ENCODE measurements at places on chromosomes 2 and 18.
A peak's percentile ranks its signal among the peaks of the same experiment; 100 is the strongest.

- DNase-seq: no peak
Measured at GRCh38 chr2:289362-290089, 1.6 kb upstream of the ALKAL2 start.

DNA sequence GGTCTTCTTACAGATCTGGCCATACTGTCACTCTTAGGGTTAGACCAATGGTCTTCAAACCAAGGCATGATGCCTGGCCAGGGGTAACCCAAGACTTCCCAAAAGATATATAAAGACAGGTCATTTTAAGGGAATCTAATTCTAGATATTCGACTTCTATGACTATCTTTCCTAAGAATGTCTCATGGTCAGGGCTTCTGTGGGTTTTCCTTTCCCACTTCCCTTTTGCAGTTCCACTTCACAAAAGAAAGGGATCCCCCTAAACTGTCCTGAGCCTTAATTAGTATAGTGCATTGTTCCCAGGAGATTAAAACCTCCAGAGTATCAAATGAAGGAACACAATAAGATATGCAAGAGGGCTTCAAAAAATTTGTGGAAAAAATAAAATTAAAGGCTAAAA is 223.6 kb upstream of the SIX2 start:
- no peak for DNase-seq

- DNase-seq: no peak
Measured at GRCh38 chr2:147826278-147827087, 18.3 kb upstream of the ACVR2A start.

DNA sequence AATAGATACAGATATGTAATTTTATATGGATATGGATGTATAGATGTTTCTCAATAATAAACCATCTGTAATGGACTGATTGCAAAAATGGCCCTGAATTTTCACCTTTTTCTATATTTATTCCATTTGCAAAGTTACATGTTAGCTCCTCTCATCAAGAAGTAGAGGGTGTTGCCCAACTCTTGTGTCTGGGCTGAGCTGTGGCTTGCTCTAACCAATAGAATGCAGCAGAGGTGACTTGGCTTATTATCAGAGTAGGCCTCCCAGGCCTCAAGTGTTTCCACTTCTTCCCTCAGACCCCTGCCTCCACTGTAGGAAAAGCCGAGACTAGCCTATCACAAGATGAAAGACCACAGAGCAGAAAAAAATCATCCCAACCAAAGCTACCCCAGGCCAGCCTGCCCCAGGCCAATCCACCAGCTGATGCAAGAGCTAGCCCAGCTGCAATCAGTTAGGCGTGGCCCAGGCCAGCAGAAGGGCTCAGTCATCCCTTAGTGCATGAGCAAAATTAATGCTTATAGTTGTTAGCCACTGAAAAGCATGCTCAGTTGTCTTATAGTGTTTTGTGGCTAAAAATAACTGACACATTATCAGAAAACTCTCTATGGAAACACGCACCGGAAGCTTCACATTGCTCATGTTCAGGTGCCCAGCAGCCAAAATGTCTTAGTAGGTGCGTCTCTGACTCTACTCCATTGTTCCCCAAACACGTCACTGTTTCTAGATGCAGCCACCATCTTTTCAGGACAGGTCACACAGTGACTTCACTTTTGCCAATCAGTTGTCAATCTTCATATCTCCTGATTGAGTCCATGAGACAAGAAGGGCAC is 464.0 kb downstream of the FBXO15 start:
- no peak for DNase-seq

GRCh38 chr2:74511104-74511989 is 2.9 kb upstream of the TLX2 start:
- no peak for DNase-seq

- DNase-seq: no peak
Measured at GRCh38 chr2:160838691-160839090, 321.5 kb upstream of the TANK start.

DNA sequence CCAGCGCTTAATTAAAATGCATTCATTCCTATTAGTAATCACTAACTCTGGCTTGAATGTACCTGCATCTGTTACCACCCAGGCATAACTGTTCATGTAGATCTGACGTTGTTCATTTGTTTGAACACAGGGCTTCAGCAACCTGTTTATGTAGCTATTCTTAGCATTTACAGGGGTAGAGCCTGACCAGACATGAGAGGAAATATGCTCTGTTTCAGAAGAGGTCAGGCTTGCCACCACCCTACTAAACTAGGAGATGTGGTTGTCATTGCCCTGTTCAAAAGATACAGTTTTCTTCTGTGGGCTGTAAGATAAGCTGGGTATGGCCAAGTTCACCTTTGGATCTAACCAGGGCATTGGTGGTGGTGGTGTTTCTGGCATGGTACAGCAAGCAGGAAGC is 8.8 kb downstream of the MGAT5 start:
- no peak for DNase-seq

DNA sequence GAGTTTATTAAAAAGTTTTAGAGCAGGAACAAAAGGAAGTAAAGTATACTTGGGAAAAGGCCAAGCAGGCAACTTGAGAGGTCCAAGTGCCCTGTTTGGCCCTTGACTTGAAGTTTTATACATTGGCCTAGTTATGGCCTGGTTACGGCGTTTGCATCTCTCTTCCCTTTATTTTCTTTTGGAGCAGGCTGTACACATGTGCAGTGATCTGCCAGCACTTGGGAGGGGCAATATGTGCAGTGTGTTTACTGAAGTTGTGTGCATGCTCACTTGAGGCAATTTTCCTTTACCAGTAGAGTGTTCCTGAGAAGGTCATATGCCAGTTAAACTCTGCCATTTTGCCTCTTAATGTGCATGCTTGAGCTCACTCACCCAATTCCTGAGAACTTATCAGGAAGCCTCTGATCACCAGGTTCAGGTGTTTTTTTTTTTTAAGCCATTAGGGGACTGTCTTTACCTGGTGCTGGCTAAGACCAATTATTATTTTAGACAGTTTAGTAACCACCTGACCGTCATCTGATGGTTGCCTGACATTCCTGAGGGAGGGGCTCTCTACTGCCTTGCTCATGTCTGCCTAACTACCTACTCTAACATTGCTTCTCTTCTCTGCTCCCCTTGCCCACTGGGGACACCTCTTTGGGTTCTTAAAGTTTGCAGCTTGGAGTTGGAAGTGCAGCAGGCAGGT is 48.0 kb downstream of the SCN2A start:
- DNase-seq: no peak

DNA sequence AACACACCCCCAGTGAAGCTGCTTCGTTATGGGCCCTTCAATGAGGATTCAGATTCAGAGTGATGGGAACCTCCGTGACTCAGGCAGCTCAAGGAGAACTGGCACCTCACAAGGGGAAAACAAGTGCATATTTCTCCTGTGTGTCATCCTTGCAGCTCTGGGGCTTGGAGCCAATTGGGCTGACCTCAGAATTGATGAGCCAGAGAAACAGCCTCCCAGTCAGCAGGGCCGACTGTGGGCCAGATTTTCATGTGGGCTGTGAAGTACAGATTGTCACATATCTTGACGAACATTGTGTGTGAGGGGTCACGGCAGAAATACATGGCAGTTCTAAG is 189.6 kb upstream of the SP5 start:
- DNase-seq: no peak

- peak; percentile 23 for DNase-seq
Measured at GRCh38 chr18:79257480-79257879, 138.2 kb upstream of the NFATC1 start.

DNA sequence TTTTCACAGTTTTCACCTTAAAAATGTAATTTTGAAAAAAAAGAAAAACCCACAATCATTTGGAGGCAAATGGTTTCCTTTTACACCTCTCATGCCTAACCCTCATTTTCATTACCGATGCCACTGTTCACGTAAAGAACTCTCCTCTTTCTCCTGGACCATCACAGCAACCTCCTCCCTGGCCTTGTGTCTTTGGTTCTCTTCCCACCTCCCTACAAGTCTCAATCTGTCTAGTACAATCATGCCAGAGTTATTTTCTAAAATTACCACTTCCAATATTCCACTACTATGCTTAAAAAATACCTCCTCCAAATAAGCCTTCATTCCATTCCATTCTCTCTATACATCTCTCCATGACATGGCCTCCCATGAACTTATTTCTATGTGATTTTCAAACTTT is 77.9 kb upstream of the RIT2 start:
- DNase-seq: no peak

DNA sequence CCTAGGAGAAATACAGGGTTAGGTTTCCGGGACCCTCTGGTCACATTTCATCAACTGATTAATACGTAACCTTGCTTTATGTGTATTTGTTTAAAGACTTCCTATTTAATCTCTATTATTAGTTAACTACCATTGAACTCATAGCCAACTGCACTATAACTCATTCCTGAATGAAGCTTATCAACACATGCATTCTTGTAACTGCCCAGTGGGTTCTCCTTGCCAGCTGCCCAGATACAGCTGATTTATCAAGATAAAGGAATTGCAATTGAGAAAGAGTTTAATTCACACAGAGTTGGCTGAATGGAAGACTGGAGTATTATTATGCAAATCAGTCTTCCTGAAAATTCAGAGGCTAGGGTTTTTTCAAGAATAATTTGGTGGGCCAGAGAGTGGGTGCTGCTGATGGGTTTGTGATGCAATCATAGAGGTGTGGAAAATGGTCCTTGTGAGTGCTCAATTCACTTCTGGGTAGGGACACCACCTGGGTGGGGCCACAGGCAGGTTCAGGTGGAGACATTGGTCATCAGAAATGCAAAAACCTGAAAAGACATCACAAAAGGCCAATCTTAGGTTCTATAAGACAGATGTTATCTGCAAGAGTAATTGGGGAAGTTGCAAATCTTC is 21.1 kb upstream of the NOSTRIN start:
- DNase-seq: no peak

GRCh38 chr2:6877402-6878304 is at the start of gene RSAD2:
Gene RSAD2, plus strand, starts transcription at chr2:6877777. Its CDS starts 24 bp downstream, at chr2:6877801.
- no peak for DNase-seq

Measured in stimulated activated effector memory CD8-positive, alpha-beta T cell treated with anti-CD3 and anti-CD28 coated beads, Interleukin-12 subunit alpha, Interleukin-12 subunit beta, amount 100 ng/mL, for 72 hours (primary cell).